GM12878 (cell line): ENCODE measurements at places on chromosomes 4 and X. TPM values are rescaled to one million over a fixed set of nuclear protein-coding genes. Genes with fewer than 3 reads are reported as not detected.

KLF3 gene
- 0.69 and 1.4 TPM in 2 replicates for polyA plus RNA-seq

NSUN7 gene
- polyA plus RNA-seq, result 0.11 and 0.15 TPM in 2 replicates

TLL1 gene
- 0.05 TPM in 2 replicates for polyA plus RNA-seq

C4orf50 gene
- not detected in 2 replicates for polyA plus RNA-seq

FABP2 gene
- not detected in 2 replicates for polyA plus RNA-seq

PF4V1 gene
- polyA plus RNA-seq, result not detected in 2 replicates

HSFX4 gene
- 0.24 TPM in 1 of 2 replicates, not detected in the other for polyA plus RNA-seq

GAB3 gene
- 0.10 and 0.43 TPM in 2 replicates for polyA plus RNA-seq

RRH gene
- polyA plus RNA-seq, result not detected in 2 replicates

F9 gene
- not detected in 2 replicates for polyA plus RNA-seq

SLC7A11 gene
- 1.8 and 2.0 TPM in 2 replicates for polyA plus RNA-seq

TIGD4 gene
- 1.2 and 1.6 TPM in 2 replicates for polyA plus RNA-seq

FNIP2 gene
- polyA plus RNA-seq, result 0.12 and 0.14 TPM in 2 replicates

COMMD8 gene
- polyA plus RNA-seq, result 142 and 164 TPM in 2 replicates

BCLAF3 gene
- polyA plus RNA-seq, result 0.65 and 0.74 TPM in 2 replicates

BST1 gene
- polyA plus RNA-seq, result 0.11 TPM in 1 of 2 replicates, not detected in the other

TMSB15C gene
- 0.69 and 1.8 TPM in 2 replicates for polyA plus RNA-seq
